Stimulated activated CD8-positive, alpha-beta memory T cell treated with anti-CD3 and anti-CD28 coated beads, Interleukin-4, amount 100 ng/mL, for 4 hours (primary cell): ENCODE measurements at places on chromosomes 16 and 17.

DNA sequence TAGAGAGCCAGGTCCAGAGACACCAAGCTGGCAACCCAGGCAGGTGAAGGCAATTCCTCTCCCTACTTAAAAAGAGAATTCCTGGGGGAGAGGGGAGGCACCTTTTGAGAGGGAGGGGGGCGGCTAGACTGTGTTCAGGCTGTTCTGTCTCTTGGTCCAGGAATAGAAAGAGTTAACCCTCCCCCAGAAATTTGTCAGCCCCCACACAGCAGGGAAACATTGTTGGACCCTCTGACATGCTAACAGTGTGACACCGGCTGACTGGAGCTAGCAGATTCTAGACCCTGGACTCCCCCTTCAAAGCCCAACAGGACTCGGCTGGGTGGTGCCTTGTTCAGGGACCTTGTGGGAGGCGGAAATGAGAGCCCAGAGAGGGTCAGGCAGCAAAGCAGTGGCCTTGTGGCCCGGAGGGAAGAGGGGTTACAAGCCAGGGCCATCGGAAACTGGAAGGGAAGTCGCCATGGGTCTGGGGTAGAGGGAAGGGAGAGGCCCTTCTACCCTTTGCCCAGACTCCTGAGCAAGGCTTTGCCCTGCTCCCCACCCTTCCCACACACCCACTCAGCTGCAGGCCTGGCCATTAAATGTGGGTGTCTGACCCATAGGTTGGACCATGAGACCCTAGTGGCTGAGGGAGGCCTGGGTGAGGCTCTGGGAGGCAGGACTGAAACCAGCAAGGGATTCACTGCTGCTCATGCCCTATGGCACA is 44.6 kb downstream of the RAI1 start:
- no peak for DNase-seq

- DNase-seq, result no peak
Observed at GRCh38 chr17:55340176-55340575, 75.4 kb downstream of the HLF start.

GRCh38 chr16:89720551-89720812 is 216 bp downstream of the VPS9D1 start:
- no peak for DNase-seq

DNA sequence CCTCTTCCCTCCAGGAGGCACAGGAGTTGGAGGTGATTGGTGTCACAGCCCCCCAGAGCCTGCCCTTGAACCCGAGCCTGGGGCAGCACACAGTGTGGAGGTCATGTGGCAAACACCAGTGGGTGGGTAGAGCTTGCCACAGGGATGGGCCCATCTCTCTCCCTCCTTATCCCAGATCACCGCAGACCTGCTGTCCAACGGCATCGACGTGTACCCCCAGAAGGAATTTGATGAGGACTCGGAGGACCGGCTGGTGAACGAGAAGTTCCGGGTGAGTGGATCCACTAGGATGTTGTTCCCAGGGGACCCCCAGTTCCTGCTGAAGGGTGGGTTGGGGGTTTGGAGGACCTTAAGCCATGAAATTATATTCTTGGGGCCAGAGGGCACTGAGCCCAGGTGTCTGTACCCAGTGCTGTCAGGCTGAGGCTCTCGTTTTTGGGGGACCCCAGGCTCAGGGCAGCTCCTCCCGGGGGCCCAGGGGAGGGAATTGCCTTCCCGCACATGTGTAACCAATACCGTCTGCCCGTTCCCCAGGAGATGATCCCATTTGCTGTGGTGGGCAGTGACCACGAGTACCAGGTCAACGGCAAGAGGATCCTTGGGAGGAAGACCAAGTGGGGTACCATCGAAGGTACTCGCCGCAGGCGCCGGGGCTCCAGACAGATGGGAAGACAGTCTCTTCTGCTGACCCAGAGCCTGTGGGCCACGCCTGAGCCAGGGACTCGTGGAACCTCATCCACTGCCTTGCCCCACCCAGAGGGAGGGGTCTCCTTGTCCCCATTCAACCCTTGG is 351.9 kb downstream of the SEC14L1 start:
- no peak for DNase-seq

DNA sequence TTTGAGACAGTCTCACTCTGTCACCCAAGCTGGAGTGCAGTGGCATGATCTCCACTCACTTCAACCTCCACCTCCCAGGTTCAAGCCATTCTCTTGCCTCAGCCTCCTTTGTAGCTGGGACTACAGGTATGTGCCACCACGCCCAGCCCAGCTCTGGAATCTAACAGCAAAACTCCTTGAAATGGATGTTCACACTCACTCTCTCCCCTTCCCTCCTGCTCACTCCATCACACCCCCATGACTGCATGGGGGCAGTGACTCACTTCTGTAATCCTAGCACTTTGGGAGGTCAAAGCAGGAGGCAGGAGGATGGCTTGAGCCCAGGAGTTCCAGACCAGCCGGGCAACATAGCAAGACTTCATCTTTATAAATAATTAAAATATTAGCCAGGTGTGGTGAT is 11.1 kb upstream of the TFAP4 start:
- DNase-seq, result no peak

- DNase-seq, result no peak
Observed at GRCh38 chr17:57572062-57572461, 173.0 kb downstream of the CCDC182 start.

DNA sequence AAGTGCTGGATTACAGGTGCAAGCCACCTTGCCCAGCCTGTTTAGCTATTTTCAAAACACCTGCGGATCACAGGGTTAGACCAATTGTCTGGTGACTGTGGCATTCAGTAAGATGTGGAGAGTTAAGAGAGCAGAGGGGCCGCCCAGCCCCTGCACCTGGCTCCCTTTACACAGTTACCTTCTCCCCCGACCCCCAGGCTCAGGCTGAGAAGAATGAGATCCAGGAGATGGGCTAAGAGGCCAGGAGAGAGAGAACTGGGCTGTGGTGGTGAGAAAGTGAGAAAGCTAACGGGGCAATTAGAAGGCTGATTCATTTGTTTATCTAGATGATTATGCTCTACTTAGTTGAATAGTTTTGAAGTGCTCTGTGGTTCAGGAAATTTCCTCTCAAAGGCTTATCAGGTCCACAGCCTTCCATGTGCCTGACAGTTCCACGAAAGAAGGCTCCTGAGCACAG is 67.8 kb upstream of the AXIN2 start:
- DNase-seq, result no peak

DNA sequence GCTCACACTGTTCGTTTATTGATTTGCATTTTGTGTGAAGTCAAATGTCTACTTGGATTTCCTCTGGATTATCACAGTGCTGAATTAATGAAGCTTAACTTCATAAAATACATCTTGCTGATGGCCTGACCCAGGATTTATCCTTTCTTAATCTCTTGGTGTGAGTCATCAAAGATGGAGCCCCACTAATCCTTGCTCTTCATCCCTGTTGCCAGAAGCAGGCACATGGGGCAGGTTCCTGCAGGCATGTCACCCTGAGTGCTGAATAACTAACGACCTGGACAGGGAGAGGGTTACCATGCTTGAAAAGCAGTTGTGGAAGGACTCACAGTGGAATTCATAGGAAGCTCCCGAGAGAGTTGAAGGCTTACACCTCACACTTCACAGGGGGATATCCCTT is 56.0 kb upstream of the FA2H start:
- no peak for DNase-seq
